ENCODE measurements at places on chromosomes 12 and 14.

DNA sequence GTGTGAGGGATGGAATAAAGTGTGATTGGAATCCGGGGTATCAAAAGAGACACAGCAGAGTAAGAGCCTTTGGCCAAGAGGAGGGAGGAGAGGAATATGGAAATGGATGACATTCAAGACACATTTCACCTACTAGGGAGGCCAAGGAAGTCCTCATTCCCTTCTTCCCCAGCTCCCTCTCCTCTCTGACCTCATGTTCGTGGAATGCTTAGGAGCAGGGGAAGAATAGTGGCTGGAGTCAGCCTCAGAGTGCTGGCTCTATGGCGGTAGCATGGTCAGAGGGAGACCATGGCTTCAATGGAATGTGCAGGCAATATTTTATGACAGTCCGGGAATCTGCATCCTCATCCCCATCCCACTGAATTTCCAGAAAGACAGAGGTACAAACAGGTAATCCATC is 196.6 kb downstream of the EGLN3 start:
- ATAC-seq, result no peak

DNA sequence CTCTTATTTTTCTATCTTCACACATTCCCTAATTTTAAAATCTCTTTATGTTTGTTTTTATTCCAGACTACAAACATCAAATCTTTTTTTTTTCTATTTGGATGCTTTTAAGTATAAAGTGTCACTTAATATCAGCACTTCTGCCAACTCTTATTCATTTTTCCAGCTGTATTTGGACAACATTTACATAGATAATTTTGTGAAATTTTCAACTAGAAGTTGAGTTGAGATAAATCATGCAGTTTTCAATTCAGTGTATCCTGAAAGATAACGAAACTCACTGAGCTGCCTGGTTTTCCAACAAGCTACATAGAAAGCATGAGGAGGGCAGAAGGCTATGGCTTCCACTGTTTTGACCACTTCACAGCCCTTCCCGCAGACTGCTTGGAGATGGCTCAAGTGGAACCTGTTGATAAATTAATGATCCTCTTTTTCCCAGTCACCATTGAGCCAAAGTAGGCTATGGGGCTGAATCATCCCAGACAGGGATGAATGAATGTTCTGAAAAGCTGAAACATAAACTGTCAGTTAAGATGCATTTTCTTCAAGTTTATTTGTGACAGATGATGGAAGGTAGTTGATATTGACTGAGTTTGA is 213.9 kb downstream of the RAD51B start:
- no peak for ATAC-seq

DNA sequence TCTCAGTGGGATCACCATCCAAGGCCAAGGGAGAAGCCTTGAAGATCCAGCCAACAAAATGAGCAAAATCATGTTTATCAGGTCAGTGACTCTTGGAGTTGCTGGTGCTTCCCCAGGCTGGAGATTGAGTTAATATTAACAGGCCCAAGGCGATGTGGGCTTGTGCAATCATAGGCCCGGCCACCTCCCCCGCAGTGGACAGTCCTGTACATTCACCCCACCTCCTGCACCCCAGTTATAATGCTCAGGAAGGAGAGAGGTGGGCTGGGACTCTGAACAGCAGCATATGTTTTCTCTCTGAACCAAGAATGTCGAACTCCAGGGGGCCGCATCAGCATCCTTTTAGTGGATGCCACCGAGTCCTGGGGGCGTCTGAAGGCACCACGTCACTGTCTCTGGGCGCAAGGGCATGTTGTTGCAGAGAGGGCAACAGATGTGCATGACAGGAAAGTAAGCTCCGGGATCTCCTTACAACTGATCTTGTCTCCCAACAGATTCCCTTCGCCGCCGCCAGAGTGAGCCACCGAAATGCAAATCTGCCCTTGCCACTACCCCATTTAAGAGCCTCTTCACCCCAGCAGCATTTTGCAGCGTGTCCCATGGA is 32.2 kb upstream of the SERPINA6 start:
- peak; percentile 11 for ATAC-seq

GRCh38 chr14:81235096-81235495 is 14.3 kb upstream of the GTF2A1 start:
- no peak for ATAC-seq

DNA sequence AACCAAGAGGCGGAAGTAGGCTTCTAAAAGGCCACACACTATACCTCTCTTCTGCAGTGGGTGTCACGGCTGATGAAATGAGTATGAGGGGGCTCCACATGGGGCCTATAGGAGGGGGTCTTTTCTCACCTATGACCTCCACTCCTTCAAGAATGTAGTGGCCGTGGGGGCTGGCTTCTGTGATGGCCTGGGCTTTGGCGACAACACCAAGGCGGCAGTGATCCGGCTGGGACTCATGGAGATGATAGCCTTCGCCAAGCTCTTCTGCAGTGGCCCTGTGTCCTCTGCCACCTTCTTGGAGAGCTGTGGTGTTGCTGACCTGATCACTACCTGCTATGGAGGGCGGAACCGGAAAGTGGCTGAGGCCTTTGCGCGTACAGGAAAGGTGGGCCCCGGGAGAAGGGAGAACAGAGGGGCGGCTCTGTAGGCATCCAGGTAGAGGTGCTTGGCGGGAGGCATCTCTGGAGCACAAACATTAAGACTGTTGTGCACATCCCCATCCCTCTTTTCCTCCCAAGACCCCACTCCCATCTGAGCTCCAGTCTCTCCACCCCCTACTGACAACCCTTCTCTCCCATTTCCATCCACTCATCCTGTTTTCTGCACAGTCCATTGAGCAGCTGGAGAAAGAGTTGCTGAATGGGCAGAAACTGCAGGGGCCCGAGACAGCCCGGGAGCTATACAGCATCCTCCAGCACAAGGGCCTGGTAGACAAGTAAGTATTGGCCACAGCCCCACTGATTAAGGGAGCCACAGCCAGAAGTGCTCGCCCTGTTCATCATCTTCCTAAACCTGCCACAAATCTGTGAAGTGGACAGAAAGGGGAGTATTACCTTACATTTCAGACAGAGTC is 3.8 kb downstream of the GPD1 start:
- ATAC-seq, result no peak

DNA sequence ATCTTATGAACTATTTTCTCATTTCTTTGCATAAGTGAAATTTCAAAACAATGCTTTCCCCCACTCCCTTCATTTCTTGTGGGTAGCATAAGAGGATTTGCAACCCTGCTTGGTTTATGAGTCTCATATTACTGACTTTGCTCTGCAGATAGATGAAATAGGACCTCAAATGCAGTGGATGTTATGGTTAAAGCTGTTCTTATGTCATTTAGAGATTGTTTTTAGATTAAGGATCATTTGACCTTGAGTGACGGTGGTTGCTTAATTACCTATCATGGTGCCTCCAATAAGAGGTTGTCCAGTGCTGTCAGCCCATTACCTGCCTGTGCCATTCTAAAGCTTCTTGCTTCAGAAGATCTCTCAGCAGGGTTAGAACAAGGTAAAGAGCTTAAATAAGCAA is 351.4 kb upstream of the ATP2B1 start:
- no peak for ATAC-seq

DNA sequence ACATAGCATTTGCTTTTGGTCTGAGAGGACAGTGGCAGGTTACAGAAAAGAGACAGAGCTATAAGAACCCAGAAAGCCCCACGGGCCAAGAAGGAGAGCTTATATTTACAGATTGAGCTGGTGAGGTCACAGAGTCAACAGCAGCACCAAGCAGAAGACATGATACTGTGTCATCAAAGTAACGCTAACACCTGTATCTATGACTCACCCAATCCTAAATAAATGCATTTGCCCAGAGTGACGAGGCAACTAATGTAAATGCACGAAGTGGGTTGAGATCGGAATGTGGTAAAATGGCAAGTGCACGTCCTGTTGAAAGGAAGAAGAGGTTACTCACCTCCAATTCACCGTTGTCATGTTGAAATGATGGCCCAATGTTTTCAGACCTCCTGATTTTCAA is 6.7 kb upstream of the CD163L1 start:
- no peak for ATAC-seq

DNA sequence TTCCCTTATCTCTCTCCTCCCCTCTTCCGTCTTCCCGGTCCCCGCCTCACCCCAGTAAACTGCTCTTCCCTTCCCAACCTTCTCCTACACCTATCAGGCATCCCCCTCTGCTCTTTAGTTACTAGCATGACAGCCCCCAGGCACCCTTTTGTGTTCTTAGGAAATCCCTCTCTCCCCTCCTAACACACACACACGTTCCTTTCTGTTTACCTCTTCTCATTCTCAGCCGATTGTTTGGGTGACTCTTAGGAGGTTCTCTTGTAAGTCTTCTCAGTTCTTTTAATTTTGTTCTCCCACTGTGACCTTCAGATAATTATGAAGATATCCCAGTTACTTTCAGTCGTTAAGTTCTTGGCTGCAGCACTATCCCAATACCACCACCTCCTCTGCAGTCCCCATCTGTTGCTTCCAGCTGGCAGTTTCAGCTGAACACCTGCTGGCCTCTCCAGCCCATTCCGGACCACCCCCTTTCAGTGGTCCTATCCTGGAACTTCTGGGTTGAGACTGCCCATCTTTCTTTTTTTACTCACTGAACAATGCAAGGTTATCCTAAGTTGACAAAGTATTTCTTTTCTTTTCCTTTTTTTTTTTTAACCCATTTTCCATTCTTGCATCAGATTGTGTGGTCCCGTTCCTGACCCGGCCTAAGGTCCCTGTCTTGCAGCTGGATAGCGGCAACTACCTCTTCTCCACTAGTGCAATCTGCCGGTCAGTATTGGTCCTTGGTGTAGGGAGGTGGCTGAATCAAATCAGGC is 711 bp downstream of the MARS1 start:
- ATAC-seq, result peak; percentile 24

DNA sequence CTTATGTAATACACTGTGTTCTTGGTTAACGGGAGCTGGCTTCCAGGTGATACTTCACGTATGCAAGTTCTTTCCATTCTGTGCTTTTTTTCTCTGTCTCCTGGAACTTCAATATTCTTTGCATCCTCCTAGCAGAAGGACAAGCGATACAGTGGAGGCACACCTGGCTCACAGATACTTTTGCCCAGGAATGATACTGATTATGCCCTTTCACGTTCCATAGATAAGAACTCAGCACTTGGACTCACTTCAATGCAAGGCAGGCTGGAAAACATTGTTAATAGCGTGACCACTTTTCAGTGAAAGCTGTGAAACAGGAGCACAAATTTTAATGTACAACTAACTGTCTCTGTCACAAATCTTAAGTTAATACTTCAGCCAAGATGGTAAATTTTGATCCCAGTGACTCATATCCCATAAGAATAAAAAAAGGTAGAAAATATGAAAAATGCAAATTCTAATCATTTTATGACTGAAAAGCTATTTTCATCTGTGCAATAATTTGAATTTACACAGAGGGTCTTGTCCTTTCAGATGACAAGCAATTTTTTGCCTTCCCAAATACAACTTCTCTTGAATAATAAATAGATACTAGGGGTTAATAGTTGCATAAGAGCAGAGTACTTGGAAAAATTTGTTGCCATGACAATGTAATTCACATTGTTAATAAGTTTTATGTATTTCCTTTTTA is 919.0 kb downstream of the GALC start:
- ATAC-seq, result no peak

- ATAC-seq, result peak; percentile 60
Measured at GRCh38 chr14:25006961-25007795, 42.8 kb downstream of the STXBP6 start.

DNA sequence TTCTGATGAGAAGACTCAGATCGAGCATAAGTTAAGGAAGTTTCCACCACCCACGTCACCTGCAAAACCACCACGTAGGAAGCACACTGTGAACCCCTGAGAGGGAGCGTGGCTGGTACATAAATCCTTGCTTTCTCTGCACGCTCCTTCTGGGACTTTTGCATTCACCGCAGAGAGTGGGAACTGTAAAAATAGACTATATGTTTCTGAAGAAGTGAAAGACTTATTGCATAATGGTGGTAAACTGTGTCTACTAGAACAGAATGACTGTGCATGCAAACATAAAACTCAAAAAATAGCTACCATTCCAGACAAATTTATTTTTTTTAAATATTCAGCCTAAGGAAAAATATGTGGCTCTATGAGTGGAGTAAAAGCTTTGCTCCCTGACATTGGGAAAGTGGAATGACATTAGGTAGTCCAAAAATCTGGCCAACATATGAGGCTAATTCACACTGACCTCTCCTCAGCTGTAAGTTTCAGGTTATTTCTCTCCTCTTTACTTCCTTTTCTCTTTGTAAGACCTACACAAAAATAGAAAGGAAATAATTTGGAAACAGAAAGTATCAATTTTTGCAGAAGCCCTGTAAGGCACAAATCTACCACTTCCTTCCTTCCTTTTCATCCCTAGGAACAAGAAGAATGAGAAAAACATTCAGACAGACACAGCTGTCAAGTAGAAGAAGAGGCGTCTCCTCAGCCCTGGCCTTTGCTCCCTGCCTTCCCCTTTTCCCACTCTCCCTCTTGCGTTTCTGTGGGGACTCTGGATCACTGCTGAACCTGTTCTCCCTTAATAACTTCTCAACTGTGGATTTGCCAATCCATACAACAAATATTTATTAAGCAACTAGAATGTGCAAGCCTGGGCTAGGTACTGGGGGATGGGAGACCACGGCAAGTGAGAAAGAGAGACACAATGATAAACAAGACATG is 264.3 kb upstream of the FOXN3 start:
- no peak for ATAC-seq

DNA sequence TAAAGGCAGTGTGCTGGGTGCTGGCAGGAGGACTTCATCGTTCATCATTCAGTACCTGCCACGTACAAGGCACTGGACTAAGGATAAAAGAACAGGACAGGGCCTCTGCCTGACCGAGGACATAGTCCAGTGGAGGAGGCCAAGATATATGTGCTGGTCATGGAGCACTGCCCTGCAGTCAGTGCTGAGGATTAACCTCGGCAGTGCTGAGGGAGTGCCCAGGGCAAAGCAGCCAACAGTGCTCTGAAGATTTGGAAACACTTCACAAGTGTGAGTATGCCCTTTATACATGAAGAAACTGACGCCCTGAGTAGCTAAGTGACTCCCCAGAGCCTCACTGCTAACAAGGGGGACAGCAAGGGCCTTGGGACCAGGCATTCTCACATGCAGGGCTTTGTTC is 71.4 kb upstream of the RFX4 start:
- no peak for ATAC-seq

DNA sequence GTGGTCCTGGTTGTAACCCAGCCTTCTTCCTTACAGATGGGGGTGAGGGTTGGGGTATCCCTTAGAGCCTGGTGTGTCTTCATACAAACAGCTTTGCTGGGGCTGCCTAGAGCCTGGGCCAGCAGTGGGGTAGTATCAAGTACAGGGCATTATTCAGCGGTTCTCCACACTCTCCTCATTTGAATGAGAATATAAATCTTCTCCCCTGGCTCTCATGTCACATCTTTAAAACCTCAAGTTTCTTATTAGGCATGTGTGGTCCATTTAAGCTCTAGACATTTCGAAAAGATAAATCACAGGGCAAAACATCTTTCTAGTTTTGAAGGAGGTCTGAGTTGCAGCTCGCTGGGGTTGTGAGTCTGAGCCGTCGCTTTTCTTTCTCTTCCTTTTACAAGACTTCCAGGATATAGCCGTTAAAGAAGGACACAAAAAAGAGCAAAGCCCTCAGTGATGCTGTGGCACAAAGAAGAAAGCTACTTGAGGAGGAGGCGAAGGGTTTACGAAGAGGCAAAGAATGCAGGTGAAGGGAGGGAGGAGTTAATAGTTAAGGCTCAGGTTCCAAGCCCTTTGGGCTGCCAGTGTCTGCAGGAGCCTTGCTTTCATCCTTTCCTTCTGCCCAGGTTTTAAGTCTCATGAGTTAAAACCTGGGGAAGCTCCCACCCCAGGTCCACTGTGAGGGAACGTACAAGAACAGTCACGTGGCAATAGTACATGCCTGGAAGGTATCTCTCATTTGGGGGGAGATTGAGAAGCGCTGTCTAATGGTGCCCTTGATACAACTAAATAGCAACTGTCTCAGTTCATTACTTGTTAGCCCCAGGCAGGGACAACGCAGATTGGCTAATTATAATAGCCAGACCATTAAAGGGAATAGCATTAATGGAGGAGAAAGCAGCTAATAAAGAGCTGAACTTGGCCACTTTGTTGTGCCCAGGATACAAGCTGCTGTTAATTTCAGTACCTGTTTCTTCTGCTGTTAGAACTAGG is 94.2 kb downstream of the ETV6 start:
- no peak for ATAC-seq

Data from esophagus mucosa (tissue), 1 donor.